NCI-H1105 treated with DMSO at 0.1 percent for 48 hours (cell line): ENCODE measurements at places on chromosomes 12 and 14.

DNA sequence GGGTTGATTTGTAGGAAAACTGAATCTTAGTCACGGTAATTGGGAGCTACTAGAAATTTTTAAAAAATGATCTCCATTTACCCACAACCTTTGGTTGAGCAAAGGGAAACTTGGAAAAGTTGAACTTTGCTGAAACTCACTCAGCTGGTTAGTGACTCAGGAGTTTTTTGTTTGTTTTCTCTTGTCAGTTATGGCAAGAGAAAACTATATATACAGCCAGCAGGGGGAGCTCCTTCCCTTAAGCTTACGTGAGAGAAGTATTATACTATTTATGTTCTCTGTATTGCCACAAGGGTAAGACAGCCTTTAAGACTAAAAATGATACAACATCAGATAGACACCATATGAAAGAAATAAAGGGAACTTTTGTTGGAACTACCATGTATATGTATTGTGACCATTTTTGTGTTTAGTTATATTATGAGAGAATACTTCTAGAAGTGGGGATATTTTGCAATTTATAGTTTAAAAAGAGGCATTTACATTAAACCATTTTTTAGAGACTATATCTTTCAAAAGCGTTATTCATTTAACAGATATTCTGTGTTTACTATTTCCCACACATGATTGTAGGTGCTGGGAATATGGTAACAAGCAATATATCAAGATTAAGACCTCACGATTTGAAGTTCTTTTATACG is 28.1 kb upstream of the TBC1D30 start:
- DNase-seq = peak; percentile 80

DNA sequence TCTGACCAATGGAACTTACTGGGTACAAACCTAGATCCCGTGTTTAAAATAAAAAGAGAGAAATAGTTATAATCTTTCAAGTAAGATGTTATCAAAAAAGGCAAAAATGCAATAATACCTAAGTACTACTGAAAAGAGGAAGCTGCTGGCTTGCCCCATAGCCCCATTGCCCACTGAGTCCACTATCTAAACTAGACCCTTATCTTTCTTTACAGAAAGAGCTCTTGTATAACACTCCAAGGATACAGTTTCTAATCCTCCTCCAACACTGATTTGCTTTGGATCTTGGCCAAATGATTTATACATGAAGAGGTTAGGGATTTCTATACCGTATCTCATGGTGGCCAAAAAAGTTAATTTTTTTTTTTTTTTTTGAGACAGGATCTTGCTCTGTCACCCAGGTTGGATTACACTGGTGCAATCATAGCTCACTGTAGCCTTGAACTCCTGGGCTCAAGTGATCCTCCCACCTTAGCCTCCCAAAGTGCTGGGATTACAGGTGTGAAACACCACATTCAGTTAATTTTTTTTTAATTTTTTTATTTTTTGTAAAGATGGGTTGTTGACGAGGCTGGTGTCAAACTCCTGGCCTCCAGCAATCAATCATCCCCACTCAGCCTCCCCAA is 2.6 kb downstream of the GXYLT1 start:
- DNase-seq = peak; percentile 1

DNA sequence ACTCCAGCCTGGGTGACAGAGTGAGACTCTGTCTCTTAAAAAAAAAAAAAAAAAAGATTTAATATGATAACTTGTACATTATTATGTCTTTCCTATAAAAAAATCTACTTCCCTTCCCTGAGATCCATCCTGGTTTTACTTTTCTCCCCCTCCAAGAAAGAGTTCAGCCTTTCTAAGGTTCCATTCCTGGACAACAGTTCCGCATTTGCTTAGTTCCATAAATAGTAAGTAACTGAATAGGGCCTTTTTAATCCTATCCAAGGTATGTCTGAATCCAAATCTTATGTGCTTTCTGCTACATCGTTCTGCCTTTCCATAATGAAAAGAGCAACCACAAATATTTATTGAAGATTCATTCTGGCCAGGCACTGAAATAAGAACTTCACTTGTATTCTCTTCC is 187.8 kb downstream of the DACT1 start:
- DNase-seq = no peak

DNA sequence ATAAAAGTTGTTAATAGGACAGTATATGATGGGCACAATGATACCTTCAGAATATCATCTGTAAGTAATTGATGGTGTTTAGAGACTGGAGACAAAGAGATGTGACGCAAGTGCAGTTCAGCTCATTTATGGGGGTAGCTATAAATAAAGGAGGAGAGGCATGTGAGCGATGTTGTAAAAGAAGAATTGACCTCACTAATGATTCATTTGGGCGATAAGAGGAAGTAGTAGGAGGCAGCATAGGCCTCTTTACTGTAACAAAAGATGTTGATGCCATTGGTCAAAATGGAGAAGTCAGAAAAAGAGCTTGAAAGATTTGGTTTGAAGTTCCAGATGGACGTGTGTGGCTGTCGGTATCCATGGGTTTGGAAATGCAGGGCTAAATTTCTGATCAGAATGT is 70.0 kb downstream of the FLRT2 start:
- DNase-seq = no peak

DNA sequence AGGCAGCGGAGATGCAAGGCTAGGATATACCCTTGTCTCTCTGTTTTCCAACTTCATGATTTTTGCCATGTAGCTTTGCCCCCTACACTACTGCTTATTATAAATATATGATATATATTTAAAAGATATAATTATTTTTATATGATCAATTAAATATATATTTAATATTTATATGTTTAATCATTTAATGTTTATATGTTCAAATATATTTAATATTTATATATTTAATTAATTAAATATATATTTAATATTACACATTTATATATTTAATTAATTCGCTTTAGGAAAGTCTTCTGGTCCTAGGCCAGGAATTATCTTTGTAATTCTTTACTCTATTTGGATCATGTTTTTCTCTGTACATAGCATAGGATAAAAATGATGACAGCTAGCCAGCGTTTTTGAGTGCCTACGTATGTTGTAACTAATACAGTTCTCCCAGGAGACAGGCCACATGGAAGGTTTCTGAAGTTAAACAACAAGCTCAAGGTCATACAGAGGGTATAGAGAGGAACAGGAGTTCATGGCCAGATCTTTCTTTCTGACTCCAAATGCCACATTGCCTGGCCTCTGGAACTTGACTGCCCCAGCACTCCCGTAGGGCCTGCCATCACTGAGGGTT is 192.5 kb downstream of the KCNA5 start:
- DNase-seq = no peak

- DNase-seq = no peak
These were observed 1.8 kb upstream of the PHLDA1 start for GRCh38 chr12:76033081-76034011.

DNA sequence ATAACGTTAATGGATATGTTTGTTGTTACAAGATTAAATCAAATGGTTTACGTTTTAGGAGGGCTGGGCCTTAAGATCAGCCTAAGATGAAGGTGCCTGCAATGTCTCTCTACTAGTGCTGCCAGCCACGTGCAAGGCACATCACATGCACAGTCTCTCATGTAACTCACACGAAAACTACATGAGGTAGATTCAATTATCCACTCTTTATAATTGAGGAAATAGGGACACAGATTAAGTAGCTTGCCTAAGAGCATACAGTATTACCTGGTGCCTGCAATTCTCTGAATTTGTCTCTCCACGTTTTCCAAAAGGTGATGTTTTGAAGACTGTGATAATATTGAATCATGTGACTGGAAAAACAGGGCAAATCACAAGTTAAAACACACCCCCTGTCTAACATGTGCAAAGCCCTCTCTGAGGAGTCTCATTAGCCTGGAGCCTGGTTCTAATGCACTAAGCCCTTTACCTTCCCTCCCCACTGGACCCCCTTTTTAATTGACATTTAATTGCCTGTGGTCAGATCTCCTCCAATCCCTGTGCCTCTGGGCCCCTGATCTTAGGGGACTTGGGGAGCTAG is 14.6 kb upstream of the ATP2A2 start:
- DNase-seq = peak; percentile 57

GRCh38 chr12:45585522-45586230 is 143.8 kb upstream of the ARID2 start:
- no peak for DNase-seq

- DNase-seq = no peak
These were observed 2.5 kb downstream of the TMEM253 start for GRCh38 chr14:21103411-21103709.

DNA sequence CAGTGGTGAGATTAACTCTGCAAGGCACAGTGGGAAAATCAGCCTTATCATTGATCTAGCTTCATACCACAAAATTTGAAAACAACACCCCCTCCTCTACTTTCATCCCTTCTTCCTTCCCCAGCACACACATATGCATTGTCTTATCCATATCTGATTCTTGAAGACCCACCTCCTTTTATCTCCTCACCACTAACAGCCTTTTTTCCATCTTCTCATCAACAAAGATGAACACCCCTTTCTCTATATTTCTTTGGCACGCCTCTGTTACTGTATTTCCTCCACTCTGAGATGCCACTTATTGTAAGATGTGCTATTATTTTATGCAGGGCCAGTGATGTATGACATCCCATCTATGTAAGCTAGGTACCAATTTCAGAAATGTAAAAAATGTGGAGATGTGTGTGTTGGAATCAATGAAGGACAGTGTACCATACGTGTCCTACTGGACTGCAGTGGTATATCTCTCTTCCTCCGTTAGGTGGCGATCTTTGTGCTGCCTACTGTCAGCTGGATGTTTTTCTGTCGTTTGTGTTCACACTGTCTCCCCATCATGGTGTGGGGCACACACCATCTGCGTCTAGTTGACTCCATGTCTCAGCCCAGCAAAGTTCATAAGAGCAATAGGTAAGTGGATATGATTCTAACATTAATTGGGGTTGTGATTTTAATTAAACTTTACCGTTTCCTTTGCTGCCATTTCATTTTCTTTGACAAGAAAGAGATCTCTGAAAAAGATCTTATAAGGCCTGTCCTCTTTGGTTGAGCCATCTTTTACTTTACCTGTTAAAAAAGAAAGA is 24.0 kb downstream of the CCDC38 start:
- DNase-seq = peak; percentile 73

DNA sequence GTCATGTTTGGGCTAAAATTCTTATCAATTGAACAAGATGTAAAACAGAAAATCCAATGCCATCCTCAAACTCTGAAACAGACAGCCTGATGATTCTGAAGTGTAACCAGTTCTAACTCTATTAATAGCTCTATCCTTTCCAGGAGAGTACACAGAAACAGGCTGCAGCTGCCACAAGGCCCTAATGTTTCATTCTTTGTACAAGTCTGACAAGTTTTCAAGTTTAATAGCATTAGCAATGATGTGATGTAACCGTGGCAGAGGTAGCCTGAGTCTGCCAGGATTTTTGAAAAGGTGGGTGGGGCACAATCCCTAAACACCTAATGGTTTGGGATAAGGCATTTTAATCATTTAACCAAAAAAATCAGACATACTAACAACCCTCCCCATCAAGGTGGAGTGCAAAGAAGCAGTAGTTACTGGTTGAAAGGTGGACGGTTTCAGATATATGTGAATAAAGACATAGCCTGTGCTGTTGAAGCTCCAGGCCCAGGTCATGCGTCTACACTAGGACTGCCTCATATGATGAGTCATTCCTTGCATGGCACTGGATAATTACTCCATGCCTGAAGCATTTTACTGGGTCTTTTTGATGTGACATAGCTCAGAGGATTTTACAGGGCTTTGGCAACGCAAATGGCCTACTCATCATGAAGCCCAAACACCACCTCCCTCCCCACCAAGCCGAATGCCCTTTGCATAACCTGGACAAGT is 145.1 kb upstream of the GRIP1 start:
- no peak for DNase-seq

DNA sequence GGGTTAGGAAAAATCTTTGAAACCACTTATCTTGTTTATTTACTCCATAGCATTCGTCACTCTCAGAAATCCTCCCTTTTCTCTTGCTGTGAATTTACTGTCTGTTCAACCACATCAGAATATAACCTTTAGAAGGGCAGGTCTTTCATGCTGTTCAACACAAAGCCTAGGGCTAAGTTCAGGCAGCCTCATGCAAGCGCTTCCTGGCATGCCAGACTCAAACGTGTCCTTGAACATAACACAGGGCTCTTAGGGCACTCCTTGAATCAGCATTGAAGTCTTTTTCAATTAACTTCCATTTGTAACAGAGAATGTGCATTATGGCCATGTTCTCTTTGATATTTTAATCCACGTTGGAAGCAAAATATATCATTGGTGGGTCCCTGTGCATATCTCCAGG is 377.7 kb downstream of the GLT1D1 start:
- no peak for DNase-seq

- no peak for DNase-seq
These were observed at the start of gene LRRC43 for GRCh38 chr12:122182887-122183587. TSS of gene LRRC43 (plus strand) at chr12:122183123. CDS start at chr12:122183145, 22 bp downstream.

DNA sequence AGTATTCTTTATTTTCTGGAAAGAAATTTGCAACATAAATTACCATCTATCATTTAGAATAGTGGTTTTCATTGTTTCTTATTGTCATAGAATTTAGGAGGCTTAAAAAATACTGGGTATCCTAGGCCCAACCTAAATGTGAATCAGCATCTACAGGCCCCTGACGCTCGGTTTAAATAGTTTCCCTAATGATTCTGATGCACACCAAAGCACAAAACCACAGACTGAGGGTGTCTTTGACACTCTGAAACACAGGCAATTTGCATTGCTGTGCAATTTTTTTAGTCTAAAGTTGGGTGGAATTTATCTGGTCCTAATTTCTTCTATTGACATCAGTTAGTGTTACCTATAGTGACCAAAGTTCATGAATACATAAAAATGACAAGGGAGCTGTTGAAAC is 87.6 kb upstream of the SSTR1 start:
- no peak for DNase-seq

DNA sequence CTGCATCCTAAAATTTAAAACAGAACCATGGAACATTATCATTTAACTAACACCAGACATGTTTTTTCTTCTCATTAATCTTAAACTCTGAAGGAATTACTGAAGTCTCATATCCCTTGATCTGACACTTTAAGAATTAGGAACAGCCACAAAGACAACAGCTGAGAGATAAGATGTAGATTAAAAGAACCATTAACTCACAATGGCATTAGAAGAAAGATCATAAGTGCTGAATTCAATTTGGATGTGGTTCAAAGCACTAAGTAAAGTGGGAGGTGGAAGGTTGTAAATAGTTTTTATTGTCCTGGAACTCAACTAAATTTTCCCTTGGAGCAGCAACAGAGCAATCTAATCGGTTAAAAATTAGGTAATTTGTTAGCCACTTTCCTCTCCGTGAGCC is 199.0 kb upstream of the ATP2B1 start:
- DNase-seq = no peak
